NCI-H2107 (cell line): ENCODE measurements at places on chromosomes 11 and 22.

GRCh38 chr22:22698263-22698750 lies 53.9 kb downstream of the GGTLC2 start:
- no peak for DNase-seq

DNA sequence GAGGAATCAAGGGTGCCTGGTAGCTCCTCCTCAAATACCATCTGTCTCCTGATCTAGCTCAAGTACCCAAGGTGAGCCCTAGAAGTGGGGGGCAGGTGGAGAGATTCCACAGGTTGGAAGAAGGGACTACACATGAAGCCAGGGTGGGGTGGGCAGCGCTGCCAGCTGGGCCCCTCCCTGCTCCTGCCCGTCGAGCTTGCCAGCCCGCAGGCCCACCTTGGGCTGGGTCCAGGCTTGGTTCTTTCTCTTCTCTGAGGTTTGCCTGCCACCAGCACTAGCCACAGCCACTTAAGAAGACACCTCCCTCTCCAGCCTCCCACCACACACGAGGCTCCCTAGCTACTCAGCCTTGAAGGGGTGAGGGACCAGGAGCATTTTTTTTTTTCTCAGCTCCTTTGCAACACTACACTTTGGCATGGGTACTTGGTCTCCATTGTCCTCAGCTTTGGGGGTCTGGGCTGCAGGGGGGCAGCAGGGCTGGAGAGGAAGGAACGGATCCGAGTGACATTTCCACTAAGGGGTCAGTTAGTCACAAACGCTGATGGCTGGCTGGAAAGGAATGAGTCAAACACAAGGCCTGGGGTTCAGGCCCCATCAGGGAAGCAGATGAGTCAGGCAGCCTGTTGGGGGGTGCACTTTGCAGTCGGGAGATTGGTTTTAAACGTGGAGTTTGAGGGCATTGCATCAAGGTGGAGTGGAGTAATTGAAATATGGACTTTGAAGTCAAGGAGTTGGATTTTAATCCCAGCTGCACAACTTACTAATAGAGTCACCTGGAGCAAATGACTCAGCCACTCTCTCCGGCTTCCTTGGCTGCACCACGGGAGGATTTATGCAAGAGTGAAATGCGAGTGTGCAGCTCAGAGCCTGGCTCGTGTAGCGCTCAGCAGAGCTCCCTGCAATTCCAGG lies 7.4 kb upstream of the NPTXR start:
- no peak for DNase-seq

GRCh38 chr11:121482231-121483129 lies 29.7 kb upstream of the SORL1-AS1 start:
- no peak for DNase-seq

DNA sequence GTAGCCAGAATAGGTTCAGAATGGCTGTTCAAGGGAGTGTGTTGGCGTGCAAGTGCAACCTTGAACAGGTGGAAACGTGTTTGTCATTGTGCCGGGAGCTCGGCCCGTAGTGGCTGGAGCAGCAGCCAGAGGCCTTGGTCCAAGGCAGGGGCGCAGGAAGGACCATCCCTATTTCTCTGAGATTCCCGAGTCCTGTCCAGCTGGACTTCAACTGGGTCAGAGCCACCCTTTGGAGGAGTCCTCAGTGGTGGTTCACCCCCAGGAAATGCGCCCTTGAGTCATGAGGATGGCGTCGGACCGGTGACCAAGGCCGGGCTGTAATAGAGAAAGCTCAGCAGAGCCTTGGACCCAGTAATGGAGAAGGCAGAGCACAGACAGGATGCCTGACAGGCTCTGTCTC lies 1402.0 kb downstream of the BRD1 start:
- no peak for DNase-seq

DNA sequence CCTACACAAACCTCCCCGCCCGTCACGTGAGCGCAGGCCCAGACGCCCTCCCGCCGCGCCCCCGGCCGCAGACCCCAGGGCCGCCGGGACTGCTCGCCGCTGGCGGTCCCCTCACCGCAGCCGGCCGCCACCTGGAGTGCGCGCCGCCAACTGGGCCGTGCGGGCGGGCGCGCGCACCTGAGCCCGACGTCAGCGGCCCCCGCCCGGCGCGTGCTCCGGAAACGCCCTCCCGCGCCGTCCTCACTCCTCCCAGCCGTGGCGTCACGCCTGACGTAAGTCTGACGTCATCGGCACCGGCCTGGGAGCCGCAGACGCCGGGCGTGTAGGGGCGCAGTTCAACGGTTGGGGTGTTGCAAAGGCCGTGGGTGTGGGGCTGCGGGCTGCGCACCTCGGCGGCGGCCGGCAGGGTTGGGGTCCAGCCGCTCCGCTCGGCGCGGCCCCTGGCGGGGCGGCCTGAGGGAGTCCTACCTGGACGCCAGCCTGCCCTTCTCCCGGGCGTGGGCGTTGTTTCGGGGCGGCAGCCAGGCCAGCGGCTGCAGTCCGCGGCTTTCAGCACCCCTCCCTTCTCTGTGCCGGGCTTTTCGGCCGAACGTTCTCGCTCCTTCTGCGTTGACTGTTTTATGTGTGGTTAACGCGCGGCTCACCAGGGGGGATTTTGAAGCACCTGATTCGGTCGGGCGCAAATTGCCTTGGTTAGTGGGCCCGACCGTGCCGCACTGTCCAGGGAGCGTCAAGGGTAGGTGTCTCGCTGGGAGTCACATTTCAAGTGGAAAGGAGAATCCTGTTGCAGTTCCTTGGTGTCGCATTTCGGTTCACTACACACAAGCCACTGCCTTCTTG lies at the start of gene JOSD1:
JOSD1 (minus strand) TSS at position 155 of the 840 bp plus-strand sequence. CDS start 956 bp downstream, outside the sequence.
- DNase-seq = peak; percentile 83

DNA sequence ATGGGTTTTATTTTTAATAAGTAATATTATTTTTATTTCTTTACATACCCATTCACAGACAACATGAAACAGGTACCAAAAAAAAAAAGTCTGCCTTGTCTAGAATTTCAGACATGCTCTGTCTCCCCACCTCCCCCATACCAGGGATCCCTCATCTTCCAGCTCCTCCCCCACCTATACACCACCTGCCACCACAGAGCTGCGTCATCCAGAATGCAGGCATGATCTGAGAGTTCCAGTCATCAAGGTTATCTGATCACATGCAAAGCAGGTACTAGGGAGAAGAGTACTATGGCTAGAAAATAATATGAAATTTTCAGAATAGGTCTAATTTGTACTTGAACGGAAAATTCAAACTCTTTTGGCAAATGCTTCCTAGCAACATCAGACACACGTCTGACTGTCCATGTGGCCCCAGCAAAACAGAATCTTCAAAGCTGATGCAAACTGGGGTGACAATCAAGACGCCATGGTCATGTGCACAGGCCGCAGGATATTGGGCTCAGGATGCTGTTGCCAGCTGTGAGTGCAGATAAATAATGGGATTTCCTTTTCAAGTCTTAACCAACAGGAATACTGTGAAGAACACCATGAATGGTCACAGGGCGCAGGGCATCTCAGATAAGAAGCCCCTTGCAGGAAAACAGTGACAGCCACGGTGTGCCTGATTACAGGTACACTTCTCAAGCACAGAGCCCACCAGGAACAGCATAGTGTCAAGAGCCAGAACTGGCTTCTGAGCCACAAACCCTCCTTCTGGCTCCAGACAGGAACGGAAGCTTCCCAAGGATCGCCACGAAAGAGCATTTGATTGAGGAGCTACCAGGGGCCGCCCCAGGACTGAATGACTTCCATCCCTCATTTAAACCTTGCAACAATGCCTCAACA lies 169.5 kb downstream of the EFCAB6 start:
- peak; percentile 5 for DNase-seq

DNA sequence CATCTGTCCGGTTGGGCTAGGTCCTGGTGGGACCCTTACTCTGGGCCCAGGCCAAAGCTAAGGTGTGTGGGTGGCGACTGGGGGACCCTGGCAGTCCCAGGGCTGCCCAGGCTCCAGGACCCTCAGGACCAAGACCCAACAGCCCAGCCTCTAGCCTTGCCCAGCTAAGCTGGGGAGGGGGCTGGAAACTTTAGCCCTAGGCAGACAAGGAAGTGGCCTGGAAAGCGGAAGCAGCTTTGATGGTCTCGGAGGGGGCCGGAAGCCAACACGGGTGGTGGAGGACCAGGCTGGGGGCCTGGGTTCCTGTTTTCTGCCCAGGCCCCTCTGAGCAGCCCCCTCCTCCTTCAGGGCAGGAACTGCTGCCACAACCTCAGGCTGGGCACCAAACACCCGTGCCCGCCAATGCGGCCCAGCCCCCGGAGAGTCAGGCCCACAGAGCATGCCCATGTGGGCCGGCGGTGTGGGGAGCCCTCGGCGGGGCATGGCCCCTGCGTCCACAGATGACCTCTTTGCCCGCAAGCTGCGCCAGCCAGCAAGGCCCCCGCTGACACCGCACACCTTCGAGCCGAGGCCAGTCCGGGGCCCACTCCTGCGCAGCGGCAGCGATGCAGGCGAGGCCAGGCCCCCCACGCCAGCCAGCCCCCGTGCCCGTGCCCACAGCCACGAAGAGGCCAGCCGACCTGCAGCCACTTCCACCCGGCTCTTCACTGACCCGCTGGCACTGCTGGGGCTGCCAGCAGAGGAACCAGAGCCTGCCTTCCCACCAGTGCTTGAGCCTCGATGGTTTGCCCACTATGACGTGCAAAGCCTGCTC lies 2.8 kb downstream of the SIPA1 start:
- no peak for DNase-seq

- DNase-seq = no peak
Observed at GRCh38 chr22:26308467-26308866, 120.6 kb upstream of the ASPHD2 start.

- DNase-seq = no peak
Observed at GRCh38 chr22:35443790-35444684, 44.1 kb downstream of the MCM5 start.

GRCh38 chr11:74696939-74697675 lies 34.1 kb downstream of the CHRDL2 start:
- DNase-seq = no peak

DNA sequence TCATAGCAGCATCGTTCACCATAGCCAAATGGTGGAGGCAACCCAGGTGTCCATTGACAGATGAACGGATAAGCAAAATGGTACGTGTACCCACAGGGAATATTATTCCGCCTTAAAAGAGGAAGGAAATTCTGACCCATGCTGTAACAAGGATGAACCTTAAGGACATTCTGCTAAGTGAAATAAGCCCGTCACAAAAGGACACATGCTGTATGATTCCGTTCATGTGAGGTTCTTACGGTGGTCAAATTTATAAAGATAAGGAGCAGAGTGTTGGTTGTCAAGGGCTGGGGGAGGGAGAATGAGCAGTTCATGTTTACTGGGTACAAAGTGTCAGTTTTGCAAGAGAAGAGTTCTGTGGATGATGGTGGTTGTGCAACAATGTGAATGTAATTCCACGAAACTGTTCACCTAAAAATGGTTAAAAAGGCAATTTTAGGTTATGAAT lies 26.3 kb downstream of the APOL1 start:
- DNase-seq = no peak
